ENCODE measurements at places on chromosomes 1 and 21.

DNA sequence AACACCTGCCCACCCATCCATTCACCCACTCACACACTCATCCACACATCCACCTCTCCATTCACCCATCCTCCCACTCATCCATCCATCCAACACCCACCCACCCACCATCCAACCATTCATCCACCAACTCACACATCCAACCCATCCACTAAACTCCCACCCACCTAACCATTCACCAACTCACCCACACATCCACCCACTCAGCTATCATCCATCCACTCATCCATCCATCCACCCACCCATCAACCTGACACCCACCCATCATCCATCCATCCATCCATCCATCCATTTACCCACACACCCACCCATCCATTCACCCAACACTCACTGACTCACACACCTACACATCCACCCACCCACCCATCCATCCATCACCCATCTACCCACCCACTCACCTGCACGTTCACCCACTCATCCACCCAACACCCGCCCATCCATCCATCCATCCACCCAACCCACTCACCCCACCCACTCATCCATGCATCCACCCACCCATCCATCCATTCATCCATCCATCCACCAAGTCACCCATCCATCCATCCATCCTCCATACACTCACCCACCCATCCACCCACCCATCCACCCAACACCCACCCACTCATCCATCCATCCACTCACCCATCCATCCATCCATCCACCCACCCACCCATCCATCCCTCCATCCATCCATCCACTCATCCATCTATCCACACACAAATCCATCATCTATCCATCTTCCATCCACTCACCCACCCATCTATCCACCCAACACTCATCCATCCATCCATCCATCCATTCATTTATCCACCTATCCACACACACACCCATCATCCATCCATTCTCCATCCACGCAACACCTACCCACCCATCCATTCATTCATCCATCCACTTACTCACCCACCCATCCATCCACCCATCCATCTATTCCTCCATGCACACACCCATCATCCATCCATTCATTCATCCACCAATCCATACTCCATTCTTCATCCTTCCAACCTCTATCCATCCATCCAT, 17.4 kb upstream of the PRDM16 start:
- no peak for DNase-seq
- H3K4me1 ChIP-seq = no peaks in the 10 kb centered on the region
- peaks cover 11% of the 10 kb centered on the region for H3K27me3 ChIP-seq

DNA sequence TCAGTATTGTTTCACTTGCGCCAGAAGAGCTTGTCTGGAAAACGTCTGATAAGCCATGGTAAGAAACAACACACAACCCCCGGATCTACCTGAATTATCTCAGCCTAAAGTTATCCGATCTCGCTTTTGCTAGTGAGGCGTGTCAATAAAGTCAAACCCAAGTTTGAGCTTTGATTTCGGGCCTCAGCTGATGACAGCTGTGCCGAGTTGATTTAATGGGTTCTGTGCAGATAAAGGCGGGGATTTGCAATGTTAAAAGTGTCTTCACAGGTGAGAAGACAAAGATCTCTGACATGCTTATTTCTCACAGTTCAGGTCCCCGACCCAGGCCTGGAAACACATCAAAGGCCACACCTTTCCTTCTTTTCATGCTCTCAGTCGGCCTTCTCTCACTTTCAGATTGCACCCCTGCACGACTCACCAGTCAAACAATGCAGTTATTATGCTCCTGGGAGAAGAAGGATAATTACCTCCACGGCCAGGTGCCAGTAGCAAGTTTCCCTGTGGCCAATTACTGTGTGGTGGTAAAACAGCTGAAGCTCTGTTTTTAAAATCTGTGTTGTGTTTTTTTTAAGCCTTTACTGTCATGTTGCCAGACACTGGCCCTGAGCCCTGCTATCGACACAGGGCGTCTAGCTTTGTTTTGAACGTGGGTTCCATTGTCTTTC, 245.3 kb upstream of the RUNX1 start:
- H3K4me3 ChIP-seq = no peak overlapping the region
- H3K27ac ChIP-seq = no peak overlapping the region
- H3K4me1 ChIP-seq = no peaks in the 10 kb centered on the region
- H3K27me3 ChIP-seq = peaks cover 3% of the 10 kb centered on the region
- DNase-seq = no peak

DNA sequence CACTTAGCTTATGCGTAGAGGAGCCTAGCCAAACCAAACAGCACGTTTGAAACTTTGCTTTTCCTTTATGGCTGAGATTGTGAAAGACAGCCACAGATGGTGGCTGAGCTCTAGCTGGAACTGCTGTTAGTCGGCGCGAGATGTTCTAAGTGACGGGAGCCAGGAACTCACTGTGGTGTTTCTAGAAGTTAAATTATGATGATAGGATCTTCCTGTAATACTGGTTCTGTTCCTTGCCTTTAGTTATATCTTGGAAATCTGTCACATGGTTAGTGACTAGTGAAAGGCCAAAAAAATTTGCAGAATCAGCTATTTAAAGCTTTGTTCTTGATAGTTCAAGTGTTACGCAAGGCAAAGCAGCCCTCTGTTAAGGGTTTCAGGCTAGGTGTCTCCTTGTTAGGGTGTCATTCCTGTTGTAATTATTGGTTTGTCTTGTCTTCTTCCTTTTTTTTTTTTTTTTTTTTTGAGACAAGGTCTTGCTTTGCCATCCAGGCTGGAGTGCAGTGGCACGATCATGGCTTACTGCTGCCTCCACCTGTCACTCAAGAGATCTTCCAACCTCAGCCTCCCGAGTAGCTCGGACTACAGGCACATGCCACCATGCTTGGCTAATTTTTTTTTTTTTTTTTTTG, 22.6 kb downstream of the AK4 start:
- no peaks in the 10 kb centered on the region for H3K27me3 ChIP-seq
- peaks cover 13% of the 10 kb centered on the region for H3K4me1 ChIP-seq
- no peaks in the 10 kb centered on the region for H3K36me3 ChIP-seq
- no peak overlapping the region for H3K27ac ChIP-seq

GRCh38 chr1:35888255-35888654, 5.2 kb downstream of the AGO1 start:
- no peak overlapping the region for H3K4me3 ChIP-seq
- H3K27ac ChIP-seq = no peak overlapping the region

- H3K27ac ChIP-seq = no peak overlapping the region
- no peaks in the 10 kb centered on the region for H3K36me3 ChIP-seq
- no peaks in the 10 kb centered on the region for H3K4me1 ChIP-seq
These were observed 122.0 kb downstream of the LACTBL1 start for GRCh38 chr1:22850681-22851080.

DNA sequence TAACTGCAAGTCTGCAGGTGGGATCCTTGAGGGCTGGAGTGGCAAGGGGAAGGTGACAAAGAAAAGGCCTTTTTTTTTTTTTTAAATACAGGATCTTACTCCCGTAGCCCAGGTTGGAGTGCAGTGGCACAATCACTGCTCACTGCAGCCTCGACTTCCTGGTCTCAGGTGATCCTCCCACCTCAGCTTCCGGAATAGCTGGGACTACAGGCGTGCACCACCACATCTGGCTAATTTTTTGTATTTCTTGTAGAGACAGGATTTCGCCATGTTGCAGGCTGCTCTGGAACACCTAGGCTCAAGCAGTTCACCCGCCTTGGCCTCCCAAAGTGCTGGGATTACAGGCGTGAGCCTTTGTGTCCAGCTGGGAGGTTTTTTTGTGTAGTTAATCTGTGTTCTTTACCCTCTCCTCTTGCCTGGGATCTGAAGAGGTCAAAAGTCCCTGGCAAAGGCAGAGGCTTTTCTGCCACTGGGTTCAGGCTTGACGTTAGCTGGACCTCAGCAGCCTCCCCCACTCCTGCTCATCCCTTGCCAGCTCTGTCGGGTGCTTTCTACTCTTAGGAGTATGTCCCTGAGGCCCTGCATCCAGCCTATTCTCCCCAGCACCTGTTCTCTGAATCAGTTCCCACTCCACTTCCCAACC, 5.2 kb downstream of the IL6R start:
- peaks cover 35% of the 10 kb centered on the region for H3K27me3 ChIP-seq
- H3K27ac ChIP-seq = no peak overlapping the region
- H3K4me3 ChIP-seq = no peak overlapping the region
- DNase-seq = no peak

DNA sequence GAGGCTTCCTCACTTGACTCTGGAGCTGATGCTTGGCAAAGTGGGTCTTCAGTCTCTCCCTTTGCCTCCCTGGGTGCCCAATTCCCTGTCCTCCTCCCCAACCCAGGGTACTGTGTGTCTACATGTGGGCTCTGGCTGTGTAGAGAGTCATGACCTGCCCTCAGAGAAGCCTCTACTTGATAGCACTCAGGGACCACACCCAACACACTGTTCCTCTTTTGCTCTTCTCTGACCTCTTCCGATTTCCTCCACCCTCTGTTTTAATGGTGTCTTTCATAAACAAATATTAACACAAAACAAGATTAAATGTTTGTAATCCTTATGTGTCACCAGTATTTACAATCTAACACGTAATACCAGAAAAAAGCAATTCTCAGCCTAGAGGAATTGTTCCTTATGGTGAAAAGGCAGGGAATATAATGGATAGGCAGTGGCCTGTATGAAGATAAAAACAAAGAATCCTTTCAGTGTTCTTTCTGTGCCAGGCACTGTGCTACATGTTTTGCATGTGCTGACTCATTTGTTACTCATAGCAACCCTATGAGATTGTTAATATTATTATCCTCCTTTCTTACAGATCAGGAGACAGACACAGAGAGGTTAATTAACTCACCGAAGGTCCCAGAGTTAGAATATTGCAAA, 58.2 kb downstream of the HSD3B1 start:
- no peak overlapping the region for H3K4me3 ChIP-seq
- peaks cover 2% of the 10 kb centered on the region for H3K4me1 ChIP-seq
- no peak overlapping the region for H3K27ac ChIP-seq
- H3K36me3 ChIP-seq = no peaks in the 10 kb centered on the region
- H3K27me3 ChIP-seq = peaks cover 28% of the 10 kb centered on the region

DNA sequence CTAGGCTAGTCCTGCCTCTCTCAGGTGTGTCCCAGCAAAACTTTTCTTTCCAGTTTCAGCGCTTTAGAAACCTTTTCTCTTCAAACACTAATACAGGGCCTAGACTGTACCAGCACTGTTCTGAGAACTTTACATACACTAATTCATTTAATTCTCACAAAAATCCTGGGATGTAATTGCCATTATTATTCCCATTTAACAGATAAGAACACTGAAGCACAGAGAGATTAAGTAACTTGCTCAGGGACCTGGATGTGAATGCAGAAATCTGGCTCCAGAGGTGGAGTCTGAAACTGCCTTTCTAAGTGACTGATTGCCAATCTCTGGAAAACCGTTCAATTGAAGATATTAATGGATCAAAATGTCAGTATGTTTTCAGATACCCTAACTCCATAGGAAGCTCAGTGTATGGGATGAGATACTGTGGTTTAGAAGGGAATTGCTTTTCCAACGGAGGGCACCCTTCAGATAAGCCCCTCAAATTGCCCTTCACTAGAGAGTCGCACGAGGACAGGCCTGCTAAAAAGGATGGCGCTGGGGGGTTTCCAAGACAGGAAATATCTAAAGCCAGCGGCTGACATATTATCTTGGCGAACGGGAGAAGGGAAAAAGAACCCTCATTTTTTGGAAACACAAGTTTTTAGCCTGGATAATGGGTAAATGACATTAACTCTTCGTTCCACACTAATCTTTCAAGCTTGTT, 698 bp upstream of the UCK2 start:
- H3K27me3 ChIP-seq = no peaks in the 10 kb centered on the region
- H3K27ac ChIP-seq = peak overlapping the region; percentile 85
- no peak for DNase-seq
- H3K36me3 ChIP-seq = peaks cover 4% of the 10 kb centered on the region
- H3K4me1 ChIP-seq = peaks cover 28% of the 10 kb centered on the region

DNA sequence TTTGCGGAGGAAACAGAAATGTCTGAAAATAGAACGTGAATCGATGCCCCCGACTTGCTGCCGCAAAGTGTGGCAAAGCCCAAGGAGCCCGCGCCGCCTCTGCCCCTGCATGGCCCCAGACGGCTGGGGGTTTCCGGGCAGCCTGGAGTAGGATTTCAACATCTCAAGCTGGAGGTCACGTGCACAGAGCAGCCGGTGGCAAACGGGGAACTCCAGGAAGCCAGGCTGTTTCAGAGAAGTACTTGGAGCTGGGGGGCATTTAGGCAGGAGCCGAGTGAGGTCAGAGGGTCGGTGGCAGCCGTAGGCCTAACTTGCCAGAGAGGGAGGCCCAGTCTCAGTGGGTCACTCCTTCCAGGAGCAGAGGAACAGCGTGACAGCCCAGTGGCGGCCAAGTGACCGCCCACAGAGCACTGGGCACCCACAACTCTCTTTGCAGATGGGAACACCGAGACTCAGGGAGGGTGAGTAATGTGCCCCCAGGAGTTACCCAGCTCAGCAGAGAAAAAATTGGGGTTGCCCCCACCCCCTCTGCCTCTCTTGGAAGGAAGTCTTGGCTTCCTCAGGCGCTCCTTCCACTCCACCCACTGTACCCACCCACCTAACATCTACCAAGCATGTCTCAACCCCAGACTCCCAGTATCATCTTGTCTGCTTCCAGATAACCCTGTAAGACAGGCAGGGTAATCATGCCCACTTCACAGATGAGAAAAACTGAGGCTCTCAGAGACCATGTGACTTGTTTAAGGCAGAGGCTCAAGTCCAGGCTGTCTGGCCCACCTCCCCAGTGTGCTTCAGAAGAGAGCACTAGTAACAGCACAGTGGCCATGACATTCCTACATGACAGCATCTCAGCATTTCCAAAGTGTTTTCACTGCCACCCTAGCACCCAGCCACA, 179.4 kb downstream of the HIVEP3 start:
- H3K27ac ChIP-seq = peak overlapping the region; percentile 73
- H3K4me3 ChIP-seq = no peak overlapping the region
- no peaks in the 10 kb centered on the region for H3K36me3 ChIP-seq
- peak; percentile 81 for DNase-seq
- peaks cover 47% of the 10 kb centered on the region for H3K4me1 ChIP-seq
- H3K27me3 ChIP-seq = no peaks in the 10 kb centered on the region

- no peak for DNase-seq
- no peak overlapping the region for H3K4me3 ChIP-seq
- H3K27me3 ChIP-seq = no peaks in the 10 kb centered on the region
- H3K4me1 ChIP-seq = no peaks in the 10 kb centered on the region
- no peaks in the 10 kb centered on the region for H3K36me3 ChIP-seq
These were observed 6.3 kb downstream of the LRRC53 start for GRCh38 chr1:74505928-74506710.

DNA sequence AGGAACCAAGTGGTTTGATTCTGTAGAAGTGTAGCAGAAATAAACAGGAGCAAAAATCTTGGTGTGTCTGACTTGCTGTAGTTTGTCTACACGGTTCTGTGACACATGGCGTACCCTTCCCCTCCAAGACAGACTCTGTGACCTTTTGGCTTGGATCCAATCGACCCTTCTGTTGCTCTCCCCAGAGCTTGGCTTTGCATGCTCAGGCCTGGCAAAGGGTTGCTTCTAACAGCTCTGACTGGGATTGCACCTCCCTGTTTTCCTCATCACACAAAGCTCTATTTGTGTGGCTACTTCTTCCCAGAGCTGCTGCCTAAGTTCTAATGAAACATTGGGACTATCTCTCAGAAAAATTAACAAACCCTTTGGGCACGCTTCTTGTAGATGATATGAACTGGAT, 24.0 kb downstream of the NGF start:
- no peak for DNase-seq
- H3K27ac ChIP-seq = no peak overlapping the region
- H3K27me3 ChIP-seq = peaks cover 9% of the 10 kb centered on the region
- no peaks in the 10 kb centered on the region for H3K4me1 ChIP-seq
- no peak overlapping the region for H3K4me3 ChIP-seq

GRCh38 chr1:45008076-45008475, 3.0 kb downstream of the HECTD3 start:
- H3K36me3 ChIP-seq = peaks cover 14% of the 10 kb centered on the region
- H3K4me1 ChIP-seq = peaks cover 23% of the 10 kb centered on the region
- DNase-seq = no peak

GRCh38 chr1:35661474-35661795, 20.1 kb upstream of the PSMB2 start:
- no peaks in the 10 kb centered on the region for H3K36me3 ChIP-seq
- H3K27me3 ChIP-seq = peaks cover 15% of the 10 kb centered on the region
- H3K4me3 ChIP-seq = no peak overlapping the region
- no peak for DNase-seq
- no peak overlapping the region for H3K27ac ChIP-seq
- H3K4me1 ChIP-seq = no peaks in the 10 kb centered on the region

Data from activated CD8-positive, alpha-beta memory T cell treated with anti-CD3 and anti-CD28 coated beads, Interleukin-2, amount 10 ng/mL, durations not matched to agents 7 days and 5 days (primary cell).